Activated T-helper 1 cell treated with anti-CD3 and anti-CD28 coated beads, Interleukin-2, amount 50 U/mL, for 16 hours (primary cell): ENCODE measurements at places on chromosomes 5 and 9.

- DNase-seq, result no peak
These were observed 369.7 kb downstream of the LRRC70 start for GRCh38 chr5:62948301-62948700.

- no peak for DNase-seq
These were observed 283.0 kb upstream of the IRX4 start for GRCh38 chr5:2165615-2166305.

DNA sequence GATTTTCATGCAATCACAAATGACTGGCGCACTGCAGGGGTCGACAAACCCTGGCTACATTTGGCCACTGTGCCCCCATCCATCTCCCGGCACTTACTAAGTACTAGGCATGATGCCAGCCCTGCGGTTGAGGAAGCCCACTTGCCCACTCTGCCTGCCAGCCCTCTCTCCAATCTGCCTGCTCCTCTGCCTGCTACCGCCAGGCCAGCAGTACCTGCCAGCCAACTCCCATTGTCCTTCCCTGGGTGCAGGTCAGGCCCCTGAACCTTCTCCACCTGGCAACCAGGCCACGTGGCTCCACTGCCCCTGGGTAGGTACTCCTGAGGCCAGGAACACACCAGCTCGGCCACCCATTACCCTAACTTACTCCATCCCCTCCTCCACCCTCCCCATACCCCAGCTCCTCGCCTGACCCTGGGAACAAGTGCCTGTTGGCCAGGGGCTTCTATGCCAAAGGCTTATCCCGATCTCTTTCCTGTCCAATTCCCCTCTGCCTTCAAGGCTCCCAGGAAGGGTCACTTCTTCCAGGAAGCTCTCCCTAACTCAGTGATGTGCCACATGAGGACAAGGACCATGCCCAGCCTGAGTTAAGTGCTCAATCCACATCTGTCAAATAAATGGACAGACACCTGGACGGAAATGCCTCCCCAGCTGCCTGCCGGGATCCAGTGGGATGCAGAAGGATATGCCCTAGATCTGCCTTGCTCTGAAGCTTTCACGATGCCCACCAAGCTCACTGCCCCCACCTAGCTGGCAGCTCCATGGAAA lies 6.6 kb downstream of the EEIG1 start:
- no peak for DNase-seq

- no peak for DNase-seq
These were observed 217.4 kb downstream of the FANCC start for GRCh38 chr9:95100071-95100627.

- no peak for DNase-seq
These were observed 45.7 kb downstream of the BHMT start for GRCh38 chr5:79157305-79157704.

DNA sequence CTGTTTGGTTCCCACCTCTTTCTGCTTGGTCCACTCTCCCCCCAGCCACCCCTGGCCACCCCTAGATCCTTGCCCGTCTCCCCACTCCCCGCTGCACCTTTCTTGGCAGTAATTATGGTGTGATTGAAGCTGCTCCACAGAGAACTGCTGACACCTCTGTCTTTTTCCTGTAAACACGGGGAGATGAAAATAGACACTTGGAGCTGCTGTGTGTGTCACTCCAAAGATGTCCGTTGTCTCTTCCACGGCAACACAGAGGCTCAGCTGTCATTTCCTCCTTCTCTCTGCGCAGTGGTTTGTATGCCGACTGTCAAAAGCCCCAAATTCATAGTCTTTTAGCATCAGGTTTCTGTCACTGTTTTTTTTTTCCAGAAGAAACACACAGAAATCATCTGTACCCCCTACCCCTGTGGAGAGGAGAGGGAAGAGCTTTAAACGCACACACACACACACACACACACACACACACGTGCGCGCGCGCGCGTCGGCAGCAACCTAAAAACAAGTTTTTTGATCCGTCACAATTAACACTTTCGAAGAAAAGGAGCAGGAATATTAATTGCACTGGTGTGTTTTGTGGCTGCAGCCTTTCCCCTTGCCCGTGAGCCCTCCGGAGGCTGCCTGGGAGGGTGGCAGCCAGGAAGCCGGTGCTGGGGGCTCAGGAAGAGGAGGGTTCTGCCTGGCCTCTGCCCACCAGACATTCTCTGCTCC lies 39.8 kb downstream of the ASS1 start:
- no peak for DNase-seq

DNA sequence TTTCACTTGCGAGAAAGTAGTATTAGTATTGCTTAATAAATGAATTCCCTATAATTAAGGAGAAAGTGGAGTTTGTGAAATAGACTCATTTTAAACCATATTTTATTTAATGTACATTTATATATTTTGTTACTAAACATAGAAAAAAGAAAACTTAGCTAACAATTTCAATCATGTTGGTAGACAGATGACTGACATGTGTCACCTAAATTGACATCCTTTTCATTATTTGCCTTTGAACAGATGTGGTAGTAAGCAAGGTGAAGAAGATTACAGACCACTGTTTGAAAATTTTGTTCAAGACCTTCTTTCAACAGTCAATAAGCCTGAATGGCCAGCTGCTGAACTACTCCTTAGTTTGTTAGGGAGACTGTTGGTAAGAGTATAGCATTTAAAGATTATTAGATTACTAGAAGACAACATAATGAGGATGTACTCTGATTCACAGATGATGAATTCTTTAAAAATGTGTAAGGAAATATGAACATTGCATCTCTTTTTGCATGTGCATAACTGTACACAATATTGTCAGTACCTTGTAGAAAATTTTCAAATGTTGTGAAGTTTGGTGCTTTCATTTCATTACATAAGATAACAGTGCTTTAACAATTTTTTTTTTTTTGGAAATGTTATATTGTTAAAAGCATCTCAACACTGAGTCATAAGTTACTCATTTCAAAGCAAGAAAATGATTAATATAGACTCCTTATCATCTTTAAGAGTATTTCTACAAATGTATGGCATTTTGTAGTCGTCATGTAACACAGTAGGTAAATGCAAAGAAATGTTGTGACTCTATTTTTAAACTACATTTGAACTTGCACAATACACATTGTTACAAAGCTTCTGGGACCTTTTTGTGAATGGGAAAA lies 139.5 kb downstream of the NIPBL start:
- DNase-seq, result no peak

- DNase-seq, result no peak
These were observed 60.8 kb downstream of the FOXD1 start for GRCh38 chr5:73387601-73388305.

GRCh38 chr5:32100230-32100629 lies 73.9 kb downstream of the GOLPH3 start:
- DNase-seq, result no peak

- no peak for DNase-seq
These were observed 23.6 kb upstream of the LHFPL2 start for GRCh38 chr5:78672154-78672553.

DNA sequence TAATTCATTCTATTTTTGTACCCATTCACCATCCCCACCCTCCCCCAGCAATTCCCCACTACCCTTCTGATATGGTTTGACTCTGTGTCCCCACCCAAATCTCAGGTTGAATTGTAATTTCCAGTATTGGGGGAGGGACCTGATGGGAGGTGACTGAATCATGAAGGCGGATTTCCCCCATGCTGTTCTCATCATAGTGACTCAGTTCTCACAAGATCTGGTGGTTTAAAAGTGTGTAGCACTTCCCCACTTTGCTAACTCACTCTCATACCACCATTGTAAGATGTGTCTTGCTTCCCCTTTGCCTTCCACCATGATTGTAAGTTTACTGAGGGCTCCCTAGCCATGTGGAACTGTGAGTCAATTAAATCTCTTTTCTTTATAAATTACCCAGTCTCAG lies 25.9 kb upstream of the TESK1 start:
- no peak for DNase-seq

DNA sequence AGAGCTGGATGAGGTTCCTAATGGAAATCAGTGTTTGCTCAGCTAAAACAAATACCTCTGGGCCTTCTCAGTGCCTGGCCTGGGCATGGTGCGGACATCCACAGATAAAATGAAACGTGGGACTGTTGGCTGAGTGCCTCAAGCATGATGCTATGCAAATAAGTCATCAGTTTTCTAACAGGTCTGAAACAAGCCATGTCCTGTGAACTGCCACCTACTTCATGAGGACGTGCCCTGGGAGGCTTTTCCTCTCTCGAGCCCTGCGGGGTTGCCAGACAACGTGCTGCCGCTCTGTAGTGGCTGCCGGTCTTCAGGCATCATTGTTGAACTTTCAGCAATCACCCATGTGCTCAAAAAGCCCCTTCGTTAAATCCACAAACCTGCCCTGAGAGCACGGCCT lies 240.4 kb upstream of the IRX2 start:
- DNase-seq, result no peak

DNA sequence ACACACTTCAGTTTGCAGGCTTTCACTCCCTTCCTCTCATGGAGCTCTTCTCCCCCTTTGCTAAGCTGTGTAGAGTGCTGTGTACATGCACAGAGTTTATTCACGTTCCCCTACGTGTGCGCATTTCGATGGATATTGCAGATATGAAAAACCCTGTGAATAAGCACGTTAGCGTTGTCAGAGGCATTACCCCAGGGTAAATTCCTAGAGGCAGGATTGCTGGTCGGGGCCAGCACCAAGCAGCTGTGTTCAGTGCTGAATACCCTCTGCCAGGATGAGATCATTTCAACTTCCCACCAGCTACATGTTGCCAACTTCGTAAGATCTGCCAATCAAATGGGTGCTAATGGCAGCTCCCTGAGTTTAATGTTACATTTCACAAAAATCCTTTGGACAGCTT lies 172.3 kb upstream of the PPP1R26 start:
- DNase-seq, result no peak

DNA sequence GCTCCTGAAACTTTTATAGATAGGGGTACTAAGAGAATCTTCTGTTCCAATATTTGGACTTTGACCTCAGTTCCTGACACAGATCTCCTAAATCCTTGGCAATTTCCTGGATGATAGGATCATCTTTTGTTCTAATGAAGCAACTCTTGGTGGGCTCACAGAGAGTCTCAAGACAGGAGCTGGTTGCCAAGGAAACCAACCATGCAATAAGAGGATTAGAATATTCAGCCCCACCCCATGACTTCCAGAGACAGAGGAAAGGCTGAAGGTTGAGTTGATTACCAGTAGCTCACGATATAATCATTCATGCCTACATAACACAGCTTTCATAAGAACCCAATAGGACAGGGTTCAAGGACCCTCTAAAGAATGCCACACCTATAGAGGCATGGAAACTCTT lies 2050.2 kb upstream of the CDH6 start:
- no peak for DNase-seq

DNA sequence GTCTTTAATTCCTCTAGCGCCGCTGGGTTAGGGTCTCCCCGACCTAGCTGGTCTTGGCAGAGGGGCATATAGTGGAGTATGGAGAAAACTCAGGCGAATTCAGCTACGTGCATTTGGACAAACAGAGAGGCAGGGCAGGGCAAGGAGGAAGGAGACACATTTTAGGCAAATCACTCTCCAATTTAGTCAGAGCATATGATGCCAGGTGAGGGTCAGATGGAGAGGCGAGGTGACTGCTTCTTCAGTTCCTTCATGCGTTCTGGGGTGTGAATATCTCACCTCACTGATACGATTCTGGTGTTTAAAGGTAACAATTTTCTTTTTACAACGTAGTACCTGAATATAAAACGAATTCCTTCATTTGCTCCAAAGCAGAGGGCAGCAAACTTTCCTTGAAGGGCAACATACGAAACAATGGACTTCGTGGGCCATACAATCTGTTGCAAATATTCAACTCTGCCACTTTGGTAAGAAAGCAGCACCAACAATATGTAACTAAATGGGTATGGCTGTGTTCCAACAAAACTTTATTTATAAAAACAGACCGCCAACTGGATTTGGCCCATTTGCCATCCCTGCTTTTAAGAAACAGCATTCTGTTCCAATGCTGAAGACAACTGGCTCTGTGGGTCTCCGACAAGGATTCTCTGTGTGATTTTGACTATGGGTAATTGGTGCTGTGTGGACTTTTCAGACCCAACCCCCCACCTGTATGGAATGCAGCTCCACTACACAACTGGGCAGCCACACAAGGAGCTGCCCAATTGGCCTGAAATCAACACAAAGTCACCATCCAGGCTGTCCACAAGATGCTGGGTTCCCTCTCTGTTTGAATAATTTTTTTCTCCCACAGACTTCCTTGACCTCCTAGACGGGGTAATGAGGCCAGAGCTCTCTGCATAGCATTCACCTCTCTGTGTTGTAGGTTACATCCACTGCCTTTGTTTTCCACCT lies 53.8 kb downstream of the RAPGEF1 start:
- no peak for DNase-seq

DNA sequence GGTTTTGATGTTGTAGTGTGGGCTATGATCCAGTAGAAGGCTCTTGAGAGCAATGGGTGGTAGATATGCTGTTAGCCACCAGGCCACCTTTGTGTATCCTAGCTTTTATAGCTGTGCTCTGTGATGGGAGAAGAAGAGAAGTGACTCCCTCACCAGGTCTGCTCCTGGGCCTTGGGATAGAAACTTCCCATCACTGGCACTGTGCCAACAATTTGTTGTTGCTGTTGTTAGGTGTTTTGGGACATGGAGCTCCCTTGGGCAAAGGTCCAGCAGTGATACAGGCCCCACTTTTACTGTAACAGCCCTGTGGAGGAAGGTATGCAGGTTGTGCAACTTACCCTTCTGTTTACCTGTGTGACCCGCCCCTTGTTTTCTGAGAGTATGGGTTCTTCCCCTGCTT lies 570.9 kb upstream of the GRIN3A start:
- DNase-seq, result no peak

- no peak for DNase-seq
These were observed 148.8 kb upstream of the FBXL17 start for GRCh38 chr5:108530706-108531105.
